Posterior vena cava (tissue), 2 donors: ENCODE measurements at places on chromosomes 4 and X. TPM values are rescaled to one million over a fixed set of nuclear protein-coding genes. Genes with fewer than 3 reads are reported as not detected.

The USP17L17 gene
- total RNA-seq: not detected

The GPR82 gene
- total RNA-seq: 0.37 TPM

The SMR3B gene
- total RNA-seq: not detected

The UGDH gene
- total RNA-seq: 107 TPM

The POLN gene
- total RNA-seq: 3.5 TPM

The ZFP92 gene
- 0.65 TPM for total RNA-seq

The FGFRL1 gene
- total RNA-seq: 20.7 TPM

The ADGRA3 gene
- total RNA-seq: 21.8 TPM

The SYNPO2 gene
- 960 TPM for total RNA-seq

The DNAAF6 gene
- total RNA-seq: not detected

The DYNLT3 gene
- total RNA-seq: 82.7 TPM

The RPL39 gene
- total RNA-seq: 1,458 TPM

The DOK7 gene
- 0.14 TPM for total RNA-seq

The CACNA1F gene
- total RNA-seq: 0.10 TPM

The ESX1 gene
- not detected for total RNA-seq

The ADRA2C gene
- 61.5 TPM for total RNA-seq

The CXCL9 gene
- total RNA-seq: 0.56 TPM

The ETDA gene
- total RNA-seq: not detected

The SLC2A9 gene
- 10.3 TPM for total RNA-seq

The GAB1 gene
- 36.0 TPM for total RNA-seq

The DCAF12L1 gene
- total RNA-seq: 1.8 TPM
